ENCODE measurements at places on chromosomes 5 and 9. TPM values are rescaled to one million over a fixed set of nuclear protein-coding genes. Genes with fewer than 3 reads are reported as not detected.

UAP1L1 gene
- total RNA-seq, result 16.1 TPM

RGS7BP gene
- 0.85 TPM for total RNA-seq

NR6A1 gene
- 0.19 TPM for total RNA-seq

INSL4 gene
- not detected for total RNA-seq

SLC6A3 gene
- not detected for total RNA-seq

SAXO1 gene
- total RNA-seq, result under 0.01 TPM

C5orf46 gene
- total RNA-seq, result 5.9 TPM

INSYN2B gene
- 24.0 TPM for total RNA-seq

PLK2 gene
- 401 TPM for total RNA-seq

IFNK gene
- total RNA-seq, result not detected

GHR gene
- total RNA-seq, result 2.8 TPM

TAF1L gene
- not detected for total RNA-seq

ENTPD8 gene
- not detected for total RNA-seq

Data from regular cardiac myocyte (primary cell).